ENCODE measurements at places on chromosomes 2 and 18.

- no peak overlapping the region for H3K4me3 ChIP-seq
- no peaks in the 10 kb centered on the region for H3K36me3 ChIP-seq
- no peak overlapping the region for H3K27ac ChIP-seq
- H3K27me3 ChIP-seq, result no peaks in the 10 kb centered on the region
- no peaks in the 10 kb centered on the region for H3K4me1 ChIP-seq
Measured at GRCh38 chr2:58557176-58557575, 316.1 kb upstream of the FANCL start.

- H3K36me3 ChIP-seq, result no peaks in the 10 kb centered on the region
- no peak for DNase-seq
- no peaks in the 10 kb centered on the region for H3K4me1 ChIP-seq
- no peaks in the 10 kb centered on the region for H3K27me3 ChIP-seq
- peak overlapping the region; percentile 23 for H3K4me3 ChIP-seq
Measured at GRCh38 chr2:13003500-13003899, 286.8 kb downstream of the TRIB2 start.

GRCh38 chr2:132790207-132790785 is 120.3 kb upstream of the LYPD1 start:
- no peaks in the 10 kb centered on the region for H3K27me3 ChIP-seq
- no peaks in the 10 kb centered on the region for H3K4me1 ChIP-seq
- H3K27ac ChIP-seq, result no peak overlapping the region
- H3K4me3 ChIP-seq, result no peak overlapping the region
- peaks cover 4% of the 10 kb centered on the region for H3K36me3 ChIP-seq

GRCh38 chr18:40371673-40372072 is 1583.4 kb upstream of the PIK3C3 start:
- no peak overlapping the region for H3K4me3 ChIP-seq
- DNase-seq, result peak; percentile 37
- no peak overlapping the region for H3K27ac ChIP-seq
- H3K36me3 ChIP-seq, result no peaks in the 10 kb centered on the region
- H3K4me1 ChIP-seq, result no peaks in the 10 kb centered on the region

DNA sequence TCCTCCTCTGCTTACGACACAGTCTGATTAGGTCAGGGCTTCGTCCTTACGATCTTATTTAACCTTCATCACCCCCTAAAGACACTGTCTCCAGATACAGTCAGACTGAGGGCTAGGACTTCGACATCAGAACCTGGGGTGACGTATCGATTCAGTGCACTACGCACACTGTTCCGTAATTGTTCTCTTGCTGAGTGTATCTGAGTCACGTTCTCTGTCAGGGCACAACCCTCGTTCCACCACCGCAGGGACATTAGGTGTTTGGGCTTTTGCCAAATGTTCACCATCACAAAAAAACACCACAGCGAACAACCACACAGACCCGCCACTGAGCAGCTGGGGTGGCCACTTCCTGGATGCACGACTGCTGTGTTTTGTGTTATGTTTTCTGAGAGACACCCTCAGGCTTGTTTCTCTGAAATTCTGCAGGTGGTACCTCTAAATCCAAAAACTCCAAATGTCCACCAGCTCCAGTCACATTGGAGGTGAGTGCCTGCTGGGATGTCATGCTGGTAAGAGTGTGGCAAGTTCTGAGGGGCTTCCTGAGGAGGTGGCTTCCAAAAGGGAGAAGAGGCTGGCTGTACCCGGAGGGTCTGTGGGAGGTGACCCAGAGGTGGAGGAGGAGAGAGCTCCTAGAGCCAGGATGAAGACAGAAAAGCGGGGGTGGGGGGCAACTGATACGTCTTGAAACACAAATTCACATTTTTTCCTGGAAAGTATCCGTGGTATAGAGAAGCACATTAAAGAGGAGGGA is 66.6 kb downstream of the ADNP2 start:
- peaks cover 16% of the 10 kb centered on the region for H3K4me1 ChIP-seq
- no peak overlapping the region for H3K4me3 ChIP-seq
- no peaks in the 10 kb centered on the region for H3K36me3 ChIP-seq
- no peak for DNase-seq
- H3K27ac ChIP-seq, result no peak overlapping the region

- H3K36me3 ChIP-seq, result no peaks in the 10 kb centered on the region
- H3K27ac ChIP-seq, result no peak overlapping the region
- DNase-seq, result no peak
- no peaks in the 10 kb centered on the region for H3K27me3 ChIP-seq
- no peak overlapping the region for H3K4me3 ChIP-seq
- peaks cover 2% of the 10 kb centered on the region for H3K4me1 ChIP-seq
Measured at GRCh38 chr18:77316641-77317040, 67.0 kb downstream of the GALR1 start.

- no peaks in the 10 kb centered on the region for H3K36me3 ChIP-seq
- no peaks in the 10 kb centered on the region for H3K27me3 ChIP-seq
- DNase-seq, result peak; percentile 97
Measured at GRCh38 chr18:55833543-55833942, 245.6 kb upstream of the TCF4 start.

DNA sequence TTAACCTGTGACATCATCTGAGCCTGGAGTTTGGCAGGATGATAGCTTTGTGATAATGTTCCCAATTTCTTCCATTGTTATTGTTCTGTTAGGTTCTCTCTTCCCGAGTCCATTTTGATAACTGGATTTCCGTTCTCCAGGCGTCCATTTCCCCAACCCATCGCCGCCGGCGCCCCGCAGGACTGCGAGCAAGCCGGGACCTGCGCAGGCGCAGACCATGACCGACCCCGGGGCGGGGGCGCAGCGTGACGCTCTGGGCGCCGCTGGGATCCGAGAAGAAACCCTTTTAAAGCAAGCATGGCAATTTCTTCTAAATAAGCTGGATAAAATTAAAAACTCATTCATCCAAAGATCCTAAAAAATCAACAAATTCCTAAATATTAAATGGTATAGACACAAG is at the start of gene SLC25A52:
Gene SLC25A52 (minus strand): TSS at position 186 of the 400 bp plus-strand sequence. CDS start 219 bp downstream, outside the sequence.
- no peak for DNase-seq
- peaks cover 4% of the 10 kb centered on the region for H3K27me3 ChIP-seq
- no peak within 1 kb of the TSS for H3K4me3 ChIP-seq
- no peaks in the 10 kb centered on the region for H3K36me3 ChIP-seq
- no peaks in the 10 kb centered on the region for H3K4me1 ChIP-seq

GRCh38 chr2:101420623-101421022 is 33.3 kb upstream of the CREG2 start:
- H3K36me3 ChIP-seq, result peaks cover 76% of the 10 kb centered on the region
- no peak for DNase-seq
- H3K4me3 ChIP-seq, result no peak overlapping the region
- H3K4me1 ChIP-seq, result no peaks in the 10 kb centered on the region
- H3K27me3 ChIP-seq, result no peaks in the 10 kb centered on the region

GRCh38 chr2:7813541-7814292 is 868.1 kb upstream of the ID2 start:
- H3K36me3 ChIP-seq, result no peaks in the 10 kb centered on the region
- no peak overlapping the region for H3K4me3 ChIP-seq
- no peak overlapping the region for H3K27ac ChIP-seq
- no peaks in the 10 kb centered on the region for H3K27me3 ChIP-seq
- H3K4me1 ChIP-seq, result peaks cover 3% of the 10 kb centered on the region

- H3K27me3 ChIP-seq, result no peaks in the 10 kb centered on the region
- H3K4me1 ChIP-seq, result peaks cover 2% of the 10 kb centered on the region
- H3K4me3 ChIP-seq, result no peak overlapping the region
- H3K36me3 ChIP-seq, result peaks cover 8% of the 10 kb centered on the region
- no peak for DNase-seq
- no peak overlapping the region for H3K27ac ChIP-seq
Measured at GRCh38 chr2:23767876-23768621, 158.9 kb downstream of the ATAD2B start.

DNA sequence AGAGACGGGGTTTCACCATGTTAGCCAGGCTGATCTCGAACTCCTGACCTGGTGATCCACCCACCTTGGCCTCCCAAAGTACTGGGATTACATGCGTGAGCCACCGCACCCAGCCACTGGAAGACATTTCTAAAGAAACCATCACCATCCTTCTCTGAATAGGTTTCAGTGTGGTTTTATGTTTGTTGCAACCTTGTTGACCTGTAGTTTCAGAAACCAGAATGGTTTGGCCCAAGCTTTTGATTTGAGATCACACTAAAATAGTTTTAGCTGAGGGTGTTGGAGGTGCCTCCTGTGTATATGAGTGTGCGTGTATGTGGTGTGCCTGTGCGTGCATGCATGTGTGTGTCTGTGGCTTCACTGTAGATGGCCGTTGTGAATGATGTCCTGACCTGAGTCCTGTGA is 26.2 kb downstream of the INPP4A start:
- no peak overlapping the region for H3K4me3 ChIP-seq
- no peak overlapping the region for H3K27ac ChIP-seq
- H3K27me3 ChIP-seq, result no peaks in the 10 kb centered on the region

GRCh38 chr2:14936426-14936825 is 303.9 kb downstream of the LRATD1 start:
- H3K4me1 ChIP-seq, result no peaks in the 10 kb centered on the region
- no peaks in the 10 kb centered on the region for H3K36me3 ChIP-seq
- H3K4me3 ChIP-seq, result no peak overlapping the region
- no peak for DNase-seq
- H3K27ac ChIP-seq, result no peak overlapping the region

DNA sequence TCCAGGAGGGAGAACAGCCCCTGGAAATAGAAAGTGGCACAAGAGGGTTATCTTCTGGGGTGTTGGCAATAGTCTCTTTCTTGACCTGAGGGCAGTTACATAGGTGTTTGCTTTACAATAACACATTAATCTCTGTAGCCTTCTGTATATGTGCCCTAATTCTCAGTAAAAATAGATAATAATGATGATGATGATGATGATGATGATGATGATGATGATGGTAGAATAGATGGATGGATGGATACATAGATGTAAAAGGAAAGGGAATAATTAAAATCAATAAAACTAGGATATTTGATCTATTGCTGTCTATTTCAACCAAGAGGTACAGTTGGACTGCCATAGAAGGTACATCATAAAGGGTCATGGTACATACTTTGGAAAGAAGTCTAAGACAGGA is 177.7 kb upstream of the VWC2L start:
- H3K27me3 ChIP-seq, result no peaks in the 10 kb centered on the region
- H3K4me3 ChIP-seq, result no peak overlapping the region
- DNase-seq, result no peak
- H3K27ac ChIP-seq, result no peak overlapping the region
- no peaks in the 10 kb centered on the region for H3K4me1 ChIP-seq

- H3K4me1 ChIP-seq, result peaks cover 5% of the 10 kb centered on the region
- no peak overlapping the region for H3K27ac ChIP-seq
- DNase-seq, result no peak
- H3K4me3 ChIP-seq, result no peak overlapping the region
- H3K36me3 ChIP-seq, result no peaks in the 10 kb centered on the region
Measured at GRCh38 chr2:5665066-5665465, 27.1 kb upstream of the SOX11 start.

- no peak overlapping the region for H3K4me3 ChIP-seq
- H3K27ac ChIP-seq, result no peak overlapping the region
- no peaks in the 10 kb centered on the region for H3K36me3 ChIP-seq
- H3K27me3 ChIP-seq, result no peaks in the 10 kb centered on the region
- no peak for DNase-seq
Measured at GRCh38 chr2:146913476-146913875, 931.4 kb upstream of the ACVR2A start.

GRCh38 chr2:129016972-129017371 is 698.3 kb upstream of the HS6ST1 start:
- no peaks in the 10 kb centered on the region for H3K27me3 ChIP-seq
- no peak overlapping the region for H3K27ac ChIP-seq
- H3K4me1 ChIP-seq, result no peaks in the 10 kb centered on the region
- no peak for DNase-seq
- no peaks in the 10 kb centered on the region for H3K36me3 ChIP-seq

- no peaks in the 10 kb centered on the region for H3K36me3 ChIP-seq
- H3K27me3 ChIP-seq, result no peaks in the 10 kb centered on the region
- H3K4me1 ChIP-seq, result peaks cover 1% of the 10 kb centered on the region
- no peak overlapping the region for H3K27ac ChIP-seq
- no peak overlapping the region for H3K4me3 ChIP-seq
- no peak for DNase-seq
Measured at GRCh38 chr18:23703987-23704384, 14.7 kb downstream of the LAMA3 start.

GRCh38 chr2:214450118-214450894 is 39.5 kb downstream of the VWC2L start:
- H3K4me1 ChIP-seq, result no peaks in the 10 kb centered on the region
- no peaks in the 10 kb centered on the region for H3K36me3 ChIP-seq
- no peak overlapping the region for H3K27ac ChIP-seq
- no peak overlapping the region for H3K4me3 ChIP-seq
- DNase-seq, result no peak

GRCh38 chr2:43519643-43520221 is 76.1 kb downstream of the THADA start:
- peaks cover 4% of the 10 kb centered on the region for H3K4me1 ChIP-seq
- DNase-seq, result peak; percentile 85
- peak overlapping the region; percentile 23 for H3K4me3 ChIP-seq
- no peaks in the 10 kb centered on the region for H3K27me3 ChIP-seq
- H3K36me3 ChIP-seq, result no peaks in the 10 kb centered on the region

GRCh38 chr2:203562268-203562667 is 27.2 kb upstream of the RAPH1 start:
- peak; percentile 20 for DNase-seq
- H3K27me3 ChIP-seq, result no peaks in the 10 kb centered on the region
- no peak overlapping the region for H3K4me3 ChIP-seq
- H3K4me1 ChIP-seq, result no peaks in the 10 kb centered on the region

GRCh38 chr18:3305933-3306332 is 44.0 kb downstream of the MYL12B start:
- peak; percentile 89 for DNase-seq
- H3K4me3 ChIP-seq, result no peak overlapping the region
- no peaks in the 10 kb centered on the region for H3K36me3 ChIP-seq
- H3K27me3 ChIP-seq, result no peaks in the 10 kb centered on the region

DNA sequence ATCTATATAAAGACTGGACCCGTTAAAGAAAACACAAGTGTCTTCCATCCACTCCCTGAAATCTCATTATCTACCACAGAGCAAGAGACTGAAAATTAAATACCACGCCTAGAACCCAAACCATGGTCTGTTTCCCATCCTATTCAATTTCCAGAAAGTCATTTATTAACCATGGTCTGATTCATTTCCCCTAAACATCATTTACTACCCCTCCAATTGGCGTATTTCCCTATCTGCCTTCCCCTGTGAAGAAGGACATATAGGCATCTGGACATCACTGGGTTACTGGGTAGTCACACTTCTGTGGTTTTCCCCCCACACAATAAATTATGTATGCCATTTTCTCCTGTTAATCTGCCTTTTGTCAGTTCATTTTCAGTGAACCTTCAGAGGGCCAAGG is 30.8 kb downstream of the CCDC93 start:
- no peak overlapping the region for H3K4me3 ChIP-seq
- peak overlapping the region; percentile 38 for H3K27ac ChIP-seq
- DNase-seq, result peak; percentile 33
- H3K36me3 ChIP-seq, result peaks cover 4% of the 10 kb centered on the region
- H3K27me3 ChIP-seq, result no peaks in the 10 kb centered on the region

- peak; percentile 83 for DNase-seq
- peaks cover 4% of the 10 kb centered on the region for H3K4me1 ChIP-seq
- peaks cover 66% of the 10 kb centered on the region for H3K36me3 ChIP-seq
- no peak overlapping the region for H3K4me3 ChIP-seq
- no peak overlapping the region for H3K27ac ChIP-seq
Measured at GRCh38 chr2:238433941-238434845, 7.5 kb downstream of the ASB1 start.

- DNase-seq, result no peak
- H3K27ac ChIP-seq, result no peak overlapping the region
- H3K27me3 ChIP-seq, result no peaks in the 10 kb centered on the region
Measured at GRCh38 chr2:195472501-195473234, 184.4 kb upstream of the SLC39A10 start.

GRCh38 chr2:77232909-77233425 is 289.2 kb downstream of the LRRTM4 start:
- H3K27ac ChIP-seq, result no peak overlapping the region
- no peaks in the 10 kb centered on the region for H3K27me3 ChIP-seq
- H3K4me1 ChIP-seq, result no peaks in the 10 kb centered on the region
- H3K36me3 ChIP-seq, result no peaks in the 10 kb centered on the region
- H3K4me3 ChIP-seq, result no peak overlapping the region

Measured in mesenchymal stem cell (in vitro differentiated cells and primary cell).